HS-27A (cell line): ENCODE measurements at places on chromosomes 3 and 15.
A peak's percentile ranks its signal among the peaks of the same experiment; 100 is the strongest.

GRCh38 chr3:23948761-23949160, 3.7 kb downstream of the NR1D2 start:
- DNase-seq, result no peak

DNA sequence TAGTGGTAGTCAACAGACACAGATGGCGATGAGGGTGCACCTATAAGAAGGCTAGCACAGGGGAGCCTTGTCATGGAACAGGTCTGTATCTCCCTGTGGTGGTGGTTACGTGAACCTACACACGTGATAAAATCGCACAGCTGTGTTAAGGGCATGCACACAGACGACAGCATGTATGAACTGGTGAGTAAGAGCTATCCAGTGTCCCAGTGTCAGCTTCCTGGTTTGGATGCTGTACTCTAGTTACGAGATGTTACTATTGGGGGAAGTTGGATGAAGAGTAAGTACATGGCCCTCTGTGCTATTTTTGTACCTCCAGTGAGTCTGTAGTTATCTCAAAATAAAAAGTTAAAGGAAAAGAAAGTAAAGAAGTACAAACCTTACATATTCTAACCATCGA, 38.2 kb downstream of the MTMR10 start:
- DNase-seq, result no peak

GRCh38 chr3:150737874-150738679, 24.9 kb downstream of the SIAH2 start:
- DNase-seq, result no peak

GRCh38 chr3:144221761-144222160, 250.1 kb downstream of the DIPK2A start:
- DNase-seq, result no peak

- no peak for DNase-seq
Observed at GRCh38 chr15:43919540-43920253, 92.9 kb downstream of the WDR76 start.

- peak; percentile 96 for DNase-seq
Observed at GRCh38 chr15:89101302-89102193, 13.3 kb downstream of the ABHD2 start.

GRCh38 chr15:95032156-95032555, 800.8 kb downstream of the MCTP2 start:
- no peak for DNase-seq

- no peak for DNase-seq
Observed at GRCh38 chr3:128385080-128385832, 81.4 kb downstream of the DNAJB8 start.

- DNase-seq, result no peak
Observed at GRCh38 chr3:196804773-196805172, 62.9 kb upstream of the SENP5 start.

DNA sequence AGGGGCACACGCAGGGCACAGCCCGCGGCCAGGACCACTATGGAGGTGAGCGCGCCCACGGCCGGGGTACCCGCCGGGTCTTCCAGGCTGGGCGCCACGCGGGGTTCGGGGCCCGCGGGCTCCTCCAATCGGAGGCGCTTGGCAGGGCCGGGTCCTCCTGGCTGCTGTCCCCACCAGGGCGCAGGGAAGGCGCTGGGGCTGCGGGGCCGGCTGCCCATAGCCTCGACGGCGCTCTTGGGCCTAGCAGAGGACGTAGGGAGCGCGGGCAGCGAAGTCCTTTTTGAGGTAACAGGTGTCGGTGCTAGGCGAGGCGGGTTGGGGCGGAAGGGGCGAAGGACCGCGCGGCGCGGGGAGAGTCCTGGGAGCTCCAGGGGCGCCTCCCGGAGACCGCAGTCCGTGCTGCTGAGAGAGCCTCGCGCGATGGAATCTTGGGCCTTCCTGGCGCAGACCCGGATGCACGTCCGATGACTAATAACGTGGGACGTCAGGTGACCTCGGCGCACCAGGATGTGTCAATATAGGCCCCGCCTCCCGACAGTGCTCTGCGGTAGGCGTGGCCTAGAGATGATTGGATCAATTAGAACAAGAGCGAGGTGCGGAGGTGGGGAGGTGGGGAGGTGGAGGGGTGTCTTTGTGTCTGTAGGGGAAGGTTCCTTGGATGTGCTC, at the start of gene PRR23A:
Gene PRR23A (minus strand): TSS at position 218 of the 666 bp plus-strand sequence. CDS start 0 bp downstream, at position 218.
- DNase-seq, result no peak

- DNase-seq, result no peak
Observed at GRCh38 chr15:38551720-38552648, 12.6 kb downstream of the RASGRP1 start.

GRCh38 chr15:95799286-95800200, 531.0 kb upstream of the NR2F2 start:
- peak; percentile 31 for DNase-seq

DNA sequence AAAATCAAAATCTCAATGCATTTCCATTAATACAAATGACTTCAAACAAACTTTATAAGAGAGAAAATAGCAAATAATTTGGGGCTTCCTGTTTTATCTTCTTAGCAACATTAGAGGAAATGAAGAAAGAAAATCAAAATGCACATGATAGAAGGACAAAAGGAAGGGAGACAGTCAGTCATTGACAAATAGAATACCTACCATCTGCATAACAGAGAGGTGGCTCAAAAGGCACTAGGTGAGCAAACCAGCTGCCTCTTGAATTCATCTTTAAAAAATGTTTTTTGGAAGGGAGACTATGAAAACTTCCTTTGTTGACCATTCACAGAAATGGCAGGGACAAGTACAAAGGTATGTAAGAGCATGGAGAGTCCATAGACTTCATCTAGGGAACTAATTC, 9.4 kb downstream of the NMNAT3 start:
- no peak for DNase-seq

- DNase-seq, result no peak
Observed at GRCh38 chr15:33107950-33108349, 86.6 kb downstream of the FMN1 start.

DNA sequence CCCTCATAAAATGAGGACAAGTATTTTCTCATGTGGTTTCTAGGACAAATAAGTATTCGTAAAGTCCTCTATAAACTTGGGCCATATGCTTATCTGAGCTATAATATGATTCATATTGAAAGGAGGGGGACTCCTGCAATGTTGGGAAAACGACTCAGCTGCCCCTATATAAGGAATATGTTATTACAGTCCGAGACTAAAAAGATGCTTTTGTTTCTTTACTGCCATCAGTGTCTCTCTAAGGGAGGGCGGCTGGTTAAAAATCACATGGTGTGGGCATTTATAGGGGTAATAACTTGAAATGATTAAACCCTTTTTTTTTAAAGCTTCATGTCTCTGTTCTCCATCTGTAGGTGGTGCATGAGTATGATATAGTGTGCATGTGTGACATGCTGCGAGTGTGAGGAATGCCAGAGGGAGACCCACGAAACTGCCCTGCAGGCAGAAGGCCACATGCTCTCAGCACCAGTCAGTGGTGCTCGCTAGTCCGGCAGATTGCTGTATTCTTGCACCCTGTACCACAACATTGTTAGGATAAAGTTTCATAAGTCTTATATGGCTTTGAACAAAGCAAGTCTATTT, 256.0 kb upstream of the CTDSPL start:
- DNase-seq, result no peak

- DNase-seq, result no peak
Observed at GRCh38 chr15:80171787-80172186, 19.0 kb downstream of the FAH start.

DNA sequence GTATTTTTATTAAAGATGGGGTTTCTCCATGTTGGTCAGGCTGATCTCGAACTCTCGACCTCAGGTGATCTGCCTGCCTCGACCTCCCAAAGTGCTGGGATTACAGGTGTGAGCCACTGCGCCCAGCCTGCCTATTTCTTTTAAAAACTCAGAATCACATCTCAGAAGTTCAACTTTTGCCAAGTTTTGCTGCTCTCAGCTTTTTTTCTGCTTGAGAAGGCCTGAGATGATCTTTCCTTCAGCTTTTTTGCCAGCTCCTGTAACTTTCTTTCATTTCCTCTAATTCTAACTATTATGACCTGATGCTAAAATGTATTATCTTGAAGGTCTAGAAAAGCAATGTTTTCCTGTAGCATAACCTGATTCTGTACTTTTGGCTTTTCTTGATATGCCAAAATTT, 9.6 kb upstream of the EHHADH start:
- DNase-seq, result no peak

DNA sequence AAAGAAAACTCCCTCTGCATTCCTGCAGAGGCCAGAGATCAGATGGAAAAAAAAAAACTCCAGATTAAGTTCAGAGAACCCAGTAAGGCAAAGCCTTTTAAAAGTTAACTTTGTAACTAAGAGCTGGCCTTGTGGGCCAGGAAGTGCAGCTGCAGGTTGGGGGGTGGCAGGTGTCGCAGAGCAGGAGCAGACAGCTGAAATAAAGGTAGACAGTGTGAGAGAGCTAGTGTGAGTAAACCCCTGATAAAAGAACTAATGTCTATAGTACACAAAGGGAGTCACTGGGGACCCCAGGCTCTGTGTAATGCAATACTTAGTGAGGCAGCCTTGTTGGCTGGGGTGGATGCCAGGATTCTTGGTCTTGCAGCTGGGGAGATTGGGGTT, 42.1 kb downstream of the PPCDC start:
- DNase-seq, result no peak

GRCh38 chr15:59691194-59691805, 2.2 kb upstream of the BNIP2 start:
- DNase-seq, result no peak

GRCh38 chr3:142962175-142962519, 1.3 kb downstream of the PAQR9 start:
- no peak for DNase-seq

- no peak for DNase-seq
Observed at GRCh38 chr3:139252719-139253118, 91.1 kb upstream of the MRPS22 start.

GRCh38 chr3:5181469-5182141, 5.9 kb upstream of the EDEM1 start:
- no peak for DNase-seq

GRCh38 chr3:119388577-119388976, 74.8 kb downstream of the TMEM39A start:
- DNase-seq, result no peak

DNA sequence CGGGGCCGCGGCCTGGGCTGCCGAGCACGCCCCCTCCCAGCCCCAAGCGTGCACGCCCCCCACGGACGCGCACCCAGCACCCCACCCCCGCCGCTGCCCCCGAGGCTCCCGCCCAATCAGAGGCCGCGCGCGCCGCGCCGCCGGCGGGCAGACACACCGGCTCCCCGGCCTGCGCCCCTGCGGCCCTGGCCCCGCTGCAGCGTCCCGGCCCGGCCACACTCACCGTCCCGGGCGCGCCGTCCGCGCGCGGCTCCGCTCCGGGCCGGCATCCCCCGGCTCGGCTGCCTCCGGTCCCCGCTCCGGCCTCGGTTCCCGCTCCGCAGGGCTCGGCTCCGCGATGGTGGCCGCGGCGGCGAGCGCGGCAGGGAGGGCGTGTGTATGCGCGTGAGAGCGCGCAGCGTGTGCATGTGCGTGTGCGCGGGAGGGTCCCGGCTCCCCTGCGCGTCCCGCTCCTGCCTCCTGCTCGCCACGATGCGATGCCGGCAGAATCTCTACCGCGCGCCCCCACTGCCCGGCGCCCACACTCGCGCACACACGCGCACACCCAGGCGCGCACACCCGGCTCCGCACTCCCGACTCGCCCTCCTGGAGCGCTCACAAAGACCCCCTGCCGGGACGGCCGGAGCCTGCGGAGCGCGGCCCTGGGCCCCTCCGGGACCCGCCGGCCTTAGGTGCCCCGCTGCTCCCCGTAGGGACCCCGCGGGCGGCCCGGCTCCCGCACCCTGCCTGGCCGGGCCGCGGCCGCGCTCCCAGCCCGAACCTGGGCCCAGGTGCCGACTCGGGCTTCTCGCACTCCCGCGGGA, 186.5 kb upstream of the LINGO1 start:
- no peak for DNase-seq

- no peak for DNase-seq
Observed at GRCh38 chr3:85808755-85809154, 850.0 kb downstream of the CADM2 start.
